Motor neuron (in vitro differentiated cells): ENCODE measurements at places on chromosomes 7 and 10.

- no peak for ATAC-seq
Observed at GRCh38 chr10:36266923-36267322, 624.8 kb upstream of the FZD8 start.

DNA sequence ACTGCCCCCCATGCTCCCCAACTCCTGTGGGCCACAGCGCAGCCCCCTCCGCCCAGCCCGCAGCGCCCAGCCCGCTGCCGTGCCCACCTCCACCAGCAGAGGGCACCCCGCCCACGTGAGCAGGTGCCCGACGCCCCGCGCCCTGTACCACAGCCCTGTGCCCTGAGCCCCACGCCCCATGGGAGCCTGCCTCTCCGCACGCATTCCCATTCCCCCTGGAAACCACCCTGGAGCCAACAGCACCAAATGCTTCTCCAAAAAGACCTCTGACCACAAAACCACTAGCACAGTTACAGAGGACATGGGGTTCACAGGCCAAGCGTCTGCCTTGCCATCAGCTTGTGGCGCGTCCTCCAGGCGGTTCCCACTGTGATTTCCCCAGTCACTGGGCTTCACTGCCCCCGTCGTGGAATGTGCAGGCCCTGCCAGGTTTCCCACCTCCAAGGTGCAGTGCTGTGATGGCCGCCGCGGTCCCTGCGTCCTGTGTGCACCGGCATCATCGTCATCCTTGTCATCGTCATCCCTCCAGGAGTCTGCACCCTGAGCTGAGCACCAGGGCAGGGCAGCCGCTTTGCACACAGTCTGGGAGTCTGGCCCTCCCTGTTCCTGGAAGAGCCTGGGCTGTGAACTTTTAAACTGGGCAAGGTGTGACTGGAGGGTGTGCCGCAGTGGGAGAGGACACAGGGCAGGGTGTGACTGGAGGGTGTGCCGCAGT is 61.7 kb downstream of the PWWP2B start:
- ATAC-seq: peak; percentile 72

GRCh38 chr7:24129597-24129996 is 154.4 kb upstream of the NPY start:
- no peak for ATAC-seq

GRCh38 chr10:22265839-22266537 is 48.2 kb upstream of the EBLN1 start:
- ATAC-seq: no peak

- no peak for ATAC-seq
Observed at GRCh38 chr10:132640326-132641125, 102.9 kb downstream of the INPP5A start.

- no peak for ATAC-seq
Observed at GRCh38 chr10:97711640-97712572, 1.6 kb upstream of the MARVELD1 start.

DNA sequence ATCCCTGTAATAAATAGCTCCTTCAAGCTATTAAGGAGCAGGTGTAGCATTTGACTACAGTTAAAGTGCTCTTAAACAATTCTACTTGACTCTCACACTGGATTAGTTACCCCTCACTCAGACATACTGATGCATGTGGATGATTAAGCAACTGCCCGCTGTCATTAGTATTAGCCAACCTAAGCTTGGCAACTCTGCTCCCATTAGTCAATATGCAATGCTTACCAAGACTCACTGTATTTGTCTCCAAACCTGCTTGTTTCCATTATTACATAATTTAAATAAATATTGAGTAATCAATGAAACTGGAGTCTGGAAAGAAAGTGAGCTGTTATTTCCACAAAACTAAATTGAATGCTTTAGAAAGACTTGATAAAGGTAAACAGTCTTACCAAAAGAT is 144.0 kb upstream of the ASAH2 start:
- ATAC-seq: no peak

DNA sequence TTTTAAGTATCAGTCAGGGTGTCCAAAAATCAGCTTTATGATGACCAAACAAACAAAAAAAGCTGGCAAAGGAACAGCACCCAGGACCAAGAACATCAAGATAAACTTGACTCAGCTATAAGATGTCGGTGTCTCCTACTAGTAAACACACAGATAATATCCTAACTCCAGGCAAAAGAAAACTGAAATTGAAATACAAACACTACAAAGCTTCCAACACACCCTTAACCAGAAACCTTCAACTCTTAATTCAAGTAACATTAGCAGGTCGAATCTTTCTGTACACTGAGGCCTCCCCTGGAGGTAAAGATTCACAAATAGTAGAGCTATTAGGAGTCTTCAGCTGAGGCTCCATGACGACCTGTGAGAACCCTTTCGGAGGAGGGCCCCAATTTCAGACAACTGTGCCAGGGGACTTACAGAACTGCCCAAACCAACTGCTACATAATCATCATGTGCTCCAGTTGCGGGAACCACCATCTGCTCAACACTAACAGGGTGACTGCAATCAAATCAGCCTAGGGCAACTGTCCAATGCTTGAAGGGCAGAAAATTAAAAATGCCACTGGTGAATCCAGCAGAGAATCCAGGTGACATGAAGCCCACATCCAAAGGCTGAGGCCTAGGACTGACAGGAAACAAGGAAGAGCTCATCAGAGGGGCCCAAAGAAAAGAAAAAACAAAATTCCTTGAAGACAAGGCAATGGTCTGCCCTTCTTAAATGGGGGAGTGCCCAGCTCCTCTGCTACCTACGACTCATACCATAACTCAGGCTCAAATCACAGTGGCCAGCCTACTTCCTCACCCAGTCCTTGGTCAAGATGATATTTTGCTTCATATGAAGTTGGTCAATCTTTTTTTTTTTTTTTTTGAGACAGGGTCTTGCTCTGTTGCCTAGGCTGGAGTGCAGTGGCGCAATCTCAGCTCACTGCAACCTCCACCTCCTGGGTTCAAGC is 20.0 kb downstream of the XPNPEP1 start:
- peak; percentile 13 for ATAC-seq

- ATAC-seq: no peak
Observed at GRCh38 chr10:114541081-114541796, 116.8 kb downstream of the ABLIM1 start.

DNA sequence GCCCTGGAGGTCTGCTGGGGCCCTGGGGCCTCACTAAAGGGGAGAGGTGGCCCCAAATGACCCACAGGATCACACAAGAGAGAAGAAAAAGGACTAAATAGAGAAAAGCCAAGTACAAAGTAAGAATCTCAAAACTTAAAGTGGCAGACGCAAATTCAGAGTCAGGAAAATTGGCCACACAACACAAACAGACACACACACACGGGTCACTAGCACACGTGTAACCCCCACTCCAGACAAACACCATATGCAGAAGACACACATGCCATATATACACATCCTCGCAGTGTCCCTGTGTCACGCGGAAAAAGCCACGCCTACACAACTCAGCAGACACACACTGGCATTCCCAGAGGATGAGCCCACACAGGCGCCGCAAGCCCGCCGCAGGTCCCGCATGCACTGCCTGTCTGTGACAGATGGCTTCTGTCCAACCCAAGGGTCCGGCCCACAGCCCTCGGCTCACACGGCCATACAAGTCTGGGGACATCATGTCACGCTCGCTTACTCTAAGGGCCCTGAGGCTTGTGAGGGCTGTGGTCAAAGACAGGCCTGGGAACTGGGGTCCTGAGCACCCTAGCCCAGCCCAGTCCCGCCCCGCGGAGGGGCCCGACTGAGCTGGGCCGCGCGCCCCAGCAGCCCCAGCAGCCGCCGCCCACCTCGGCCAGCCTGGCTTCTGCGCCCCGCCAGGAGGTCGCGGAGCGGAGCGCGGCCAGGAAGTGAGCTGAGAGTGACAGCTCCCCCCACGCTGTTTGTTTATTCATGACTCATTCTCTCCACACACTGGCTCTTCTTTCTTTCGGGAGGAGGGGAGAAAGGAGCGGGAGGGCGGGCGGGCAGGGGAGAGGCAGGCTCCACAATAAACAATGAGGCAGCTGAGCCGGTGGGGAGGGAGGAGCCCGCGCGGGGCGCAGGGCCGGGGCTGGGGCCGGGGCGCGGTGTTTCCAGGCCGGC is 95.5 kb upstream of the ZMIZ1 start:
- ATAC-seq: peak; percentile 81

- no peak for ATAC-seq
Observed at GRCh38 chr7:123735539-123735938, 13.3 kb downstream of the WASL start.

DNA sequence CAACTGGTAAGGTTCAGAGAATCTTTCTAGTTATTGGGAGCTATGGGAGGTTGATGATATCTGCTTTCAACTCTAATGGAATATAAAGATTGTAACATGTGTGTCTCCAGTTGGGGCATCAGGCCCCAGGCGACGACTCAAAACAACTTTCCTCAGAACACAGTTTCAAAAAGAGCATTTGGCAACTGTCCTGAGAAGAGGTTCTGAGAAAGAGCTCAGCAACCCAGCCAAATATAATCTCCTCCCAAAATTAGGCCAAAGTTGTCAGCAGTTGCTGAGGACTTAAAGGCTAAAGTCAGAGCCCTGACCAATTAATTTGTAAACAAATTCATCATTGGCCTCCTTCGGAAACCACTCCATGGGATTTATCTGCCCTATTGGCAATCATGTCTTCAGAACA is 251.1 kb upstream of the NFE2L3 start:
- no peak for ATAC-seq

DNA sequence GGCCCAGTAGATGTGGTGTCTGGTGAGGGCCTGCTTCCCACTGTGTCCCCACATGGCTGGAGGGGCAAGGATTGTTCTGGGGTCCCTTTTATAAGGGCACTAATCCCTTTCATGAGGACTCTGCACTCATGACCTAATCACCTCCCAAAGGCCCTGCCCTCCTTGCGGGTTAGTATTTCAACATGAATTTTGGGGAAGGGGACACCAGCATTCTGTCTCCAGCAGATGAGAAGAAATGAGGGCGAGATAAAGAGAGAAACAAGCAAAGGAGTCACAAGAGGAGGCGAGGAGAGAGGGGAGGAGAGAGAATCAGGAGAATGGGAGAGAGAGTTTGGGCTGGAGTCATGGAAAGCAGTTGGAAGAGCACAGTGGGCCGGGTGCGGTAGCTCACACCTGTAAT is 83.7 kb downstream of the C10orf105 start:
- no peak for ATAC-seq

- ATAC-seq: no peak
Observed at GRCh38 chr7:17680026-17680425, 260.3 kb downstream of the SNX13 start.

- ATAC-seq: no peak
Observed at GRCh38 chr10:62938672-62939071, 122.5 kb upstream of the EGR2 start.

- ATAC-seq: no peak
Observed at GRCh38 chr10:72133517-72133916, 45.2 kb upstream of the SPOCK2 start.

GRCh38 chr7:2965745-2966270 is 77.9 kb downstream of the CARD11 start:
- no peak for ATAC-seq

DNA sequence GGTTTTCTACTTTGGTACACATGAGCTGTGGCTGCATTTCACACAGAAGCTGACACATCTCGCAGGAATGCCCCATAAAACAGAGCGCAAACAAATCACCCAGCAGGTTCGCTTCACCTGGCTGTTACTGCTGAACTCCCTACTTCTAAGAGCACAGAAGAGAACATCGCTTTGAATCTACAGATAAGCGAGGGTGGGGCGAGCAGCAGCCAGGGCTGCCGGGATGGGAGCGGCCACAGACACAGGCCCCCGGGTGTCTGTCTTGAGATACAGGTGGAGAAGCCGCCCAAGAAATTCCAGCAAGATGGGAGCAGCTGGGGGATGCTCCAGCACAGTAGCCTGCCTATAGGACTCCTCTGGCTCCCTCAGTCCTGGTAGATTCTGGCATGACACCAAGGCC is 27.4 kb downstream of the OGDHL start:
- ATAC-seq: no peak

DNA sequence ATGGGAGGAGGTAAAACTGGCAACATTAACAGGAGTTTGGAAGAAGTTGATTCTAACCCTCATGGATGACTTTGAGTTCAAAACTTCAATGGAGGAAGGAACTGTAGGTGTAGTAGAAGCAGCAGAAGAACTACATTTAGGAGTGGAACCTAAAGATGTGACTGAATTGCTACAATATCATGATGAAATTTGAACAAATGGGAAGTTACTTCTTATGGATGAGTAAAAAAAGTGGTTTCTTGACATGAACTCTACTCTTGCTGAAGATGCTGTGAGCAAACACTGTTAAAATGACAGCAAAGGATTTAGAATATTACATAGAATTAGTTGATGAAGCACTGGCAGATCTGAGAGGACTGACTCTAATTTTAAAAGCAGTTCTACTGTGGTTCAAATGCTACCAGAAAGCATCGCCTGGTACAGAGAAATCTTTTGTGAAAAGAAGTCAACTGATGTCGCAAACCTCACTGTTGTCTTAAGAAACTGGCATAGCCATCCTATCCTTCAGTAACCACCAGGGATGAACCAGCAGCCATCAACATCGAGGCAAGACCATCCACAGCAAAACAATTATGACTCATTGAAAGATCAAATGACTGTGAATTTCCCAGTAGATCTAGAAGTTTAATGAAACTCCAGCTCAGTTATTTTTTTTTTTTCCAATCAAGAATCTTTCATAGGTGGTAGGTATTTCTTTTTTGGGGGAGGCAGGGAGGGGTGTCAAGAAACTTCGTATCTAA is 20.8 kb downstream of the BRAF start:
- ATAC-seq: no peak

- ATAC-seq: peak; percentile 100
Observed at GRCh38 chr7:74365322-74366022, 76.3 kb downstream of the CLIP2 start.

DNA sequence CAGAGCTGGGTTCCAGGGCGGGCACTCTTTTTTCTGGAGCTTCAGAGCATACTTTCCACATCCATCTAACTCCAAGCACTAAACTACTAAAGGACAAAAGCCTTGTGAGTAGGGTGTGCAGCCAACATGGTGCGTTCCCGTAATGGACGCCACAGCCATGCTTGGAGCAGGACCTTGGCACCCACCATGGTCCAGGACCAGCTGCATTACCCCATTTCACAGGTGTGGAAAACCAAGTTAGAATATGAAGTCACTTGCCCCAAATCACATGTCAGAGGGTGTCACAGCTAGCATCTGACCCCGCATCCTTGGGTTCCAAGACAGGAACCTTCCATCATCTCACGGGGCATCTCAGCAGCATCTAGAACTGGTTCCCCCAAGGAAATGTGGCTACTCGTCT is 112.4 kb downstream of the SMURF1 start:
- ATAC-seq: no peak

DNA sequence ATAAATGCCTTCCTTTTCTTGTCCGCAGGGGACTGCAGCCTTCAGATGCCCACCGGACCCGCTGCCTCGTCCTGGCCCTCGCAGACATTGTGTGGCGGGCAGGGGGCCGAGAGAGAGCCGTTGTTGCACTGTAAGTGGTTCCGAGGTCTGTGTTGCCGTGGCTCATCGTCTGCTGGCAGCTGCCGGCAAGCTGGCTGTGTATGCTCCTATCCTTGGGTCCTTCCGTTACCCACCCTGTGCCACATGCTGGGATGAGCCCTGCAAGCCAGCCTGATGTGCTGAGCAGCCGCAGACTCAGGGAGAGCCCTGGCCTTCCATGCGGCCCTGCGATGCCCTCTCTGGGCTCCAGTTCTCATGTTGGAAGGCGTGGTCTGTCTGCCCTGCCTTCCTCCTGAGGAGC is 61.2 kb upstream of the AQP1 start:
- ATAC-seq: no peak
